ENCODE measurements at places on chromosomes 16 and 17. TPM values are rescaled to one million over a fixed set of nuclear protein-coding genes. Genes with fewer than 3 reads are reported as not detected.

DNA sequence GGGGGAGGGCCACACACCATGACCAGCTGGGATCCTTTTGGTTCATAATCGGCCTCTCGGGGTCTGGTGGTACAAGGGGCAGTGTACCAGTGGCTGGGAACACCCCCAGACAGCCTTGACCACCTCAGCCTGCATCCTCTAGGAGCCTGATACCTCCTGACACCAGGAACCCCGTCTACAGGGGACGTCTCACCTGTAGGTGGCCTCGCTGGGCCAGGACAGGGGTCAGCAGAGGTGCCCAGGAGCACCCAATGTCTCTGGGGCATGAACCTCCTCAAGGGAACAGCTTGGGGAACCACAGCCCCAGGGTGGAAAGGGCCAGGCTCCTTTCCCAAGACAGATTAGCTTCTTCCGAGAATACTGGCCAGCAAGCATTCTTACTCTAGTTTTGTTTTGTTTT, 2.5 kb upstream of the METRNL start:
- peak; percentile 17 for DNase-seq

GRCh38 chr16:27437946-27438345, 36.0 kb downstream of the IL21R start:
- no peak for DNase-seq

DNA sequence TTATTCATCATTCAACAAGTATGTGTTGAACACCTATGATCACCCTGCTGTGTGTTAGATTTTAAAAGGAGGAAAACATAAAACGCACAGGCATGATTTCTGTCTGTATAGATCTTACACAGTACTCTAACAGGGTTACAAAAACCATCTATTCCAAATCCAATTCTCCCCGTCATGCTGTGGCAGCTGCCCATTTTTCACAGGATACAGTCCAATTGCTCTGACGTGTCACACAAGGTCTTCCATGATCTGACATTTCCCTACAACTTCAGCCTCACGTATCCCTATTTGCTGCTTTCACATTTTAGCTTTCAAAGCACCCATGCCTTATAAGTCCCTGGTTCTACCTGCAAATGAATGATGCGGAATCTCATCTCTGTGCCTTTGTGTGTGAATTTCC, 67.0 kb upstream of the CNTNAP4 start:
- DNase-seq: no peak

DNA sequence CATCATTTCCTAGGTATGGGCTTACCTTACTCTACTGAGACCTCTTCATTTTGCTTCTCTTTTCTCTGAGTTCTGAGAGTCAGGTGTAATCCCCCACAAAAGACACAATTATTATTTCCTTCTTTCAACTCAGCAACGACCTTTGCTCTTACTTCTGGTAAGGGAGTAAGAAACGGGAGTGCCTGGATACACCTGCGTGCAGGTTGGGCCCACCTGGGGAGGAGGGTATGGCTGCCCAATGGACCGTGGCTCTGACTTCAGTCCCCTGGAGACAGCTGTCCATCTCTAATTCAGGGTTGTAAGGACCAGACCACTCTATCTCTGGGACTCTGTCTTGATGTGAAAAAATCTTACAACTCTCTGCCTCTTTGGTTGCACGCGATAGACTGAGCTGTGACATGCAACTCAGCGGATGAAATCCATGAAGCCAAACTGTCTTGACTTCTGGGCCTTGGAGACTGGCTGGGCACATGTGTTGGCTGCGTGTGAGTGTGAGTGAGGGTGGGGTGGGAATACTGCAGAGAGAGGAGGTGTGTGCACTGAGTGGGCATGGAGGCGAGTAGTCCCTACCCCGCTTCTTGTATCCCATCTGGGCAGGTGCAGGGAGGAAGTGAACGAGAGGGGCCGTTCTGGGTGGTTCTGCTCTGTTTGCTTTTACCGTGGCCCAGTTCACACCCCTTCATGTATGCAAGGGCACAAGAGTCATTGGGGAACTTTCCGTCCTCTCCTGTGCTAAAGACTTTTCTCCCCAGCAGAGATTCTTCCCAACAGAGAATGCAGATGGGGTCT, 1.2 kb downstream of the TMEM238L start:
- no peak for DNase-seq

- no peak for DNase-seq
These were observed 2.0 kb upstream of the ABR start for GRCh38 chr17:1181753-1182137.

- DNase-seq: no peak
These were observed 49.8 kb downstream of the IRX3 start for GRCh38 chr16:54236773-54237172.

Gene LITAF
- 58.2 TPM for total RNA-seq

- DNase-seq: no peak
These were observed 4.6 kb downstream of the EMC8 start for GRCh38 chr16:85794696-85795095.

Gene NLRC5
- total RNA-seq: 9.8 TPM

DNA sequence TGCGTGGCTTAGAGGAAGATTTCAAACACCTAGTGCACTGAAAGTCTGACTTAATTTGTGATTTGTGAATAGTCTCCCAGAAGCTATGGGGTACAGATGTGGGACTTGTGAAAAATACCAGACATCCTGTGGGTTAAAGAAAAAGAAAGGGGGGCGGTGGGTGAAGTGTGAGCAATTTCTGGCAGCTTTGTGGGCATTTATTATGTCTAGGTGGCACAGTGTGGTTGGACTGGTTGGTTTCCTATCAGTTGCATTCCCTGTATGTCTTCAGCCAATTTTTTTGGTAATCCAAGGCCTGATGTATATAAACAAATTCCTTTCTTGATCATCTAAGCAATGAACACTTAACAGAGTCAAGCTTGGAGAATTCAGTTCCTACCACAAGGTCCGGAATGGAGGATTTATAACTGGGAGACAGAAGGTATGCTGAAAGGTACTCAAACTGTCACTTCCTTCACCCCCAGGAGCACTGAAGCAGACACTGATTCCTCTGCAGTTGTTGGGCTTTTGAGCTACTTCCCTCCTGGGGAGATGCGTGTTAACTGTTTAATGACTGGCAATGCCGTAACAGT, 211.6 kb downstream of the WWOX start:
- DNase-seq: no peak

GRCh38 chr16:80063031-80063712, 462.6 kb upstream of the MAF start:
- DNase-seq: peak; percentile 60

DNA sequence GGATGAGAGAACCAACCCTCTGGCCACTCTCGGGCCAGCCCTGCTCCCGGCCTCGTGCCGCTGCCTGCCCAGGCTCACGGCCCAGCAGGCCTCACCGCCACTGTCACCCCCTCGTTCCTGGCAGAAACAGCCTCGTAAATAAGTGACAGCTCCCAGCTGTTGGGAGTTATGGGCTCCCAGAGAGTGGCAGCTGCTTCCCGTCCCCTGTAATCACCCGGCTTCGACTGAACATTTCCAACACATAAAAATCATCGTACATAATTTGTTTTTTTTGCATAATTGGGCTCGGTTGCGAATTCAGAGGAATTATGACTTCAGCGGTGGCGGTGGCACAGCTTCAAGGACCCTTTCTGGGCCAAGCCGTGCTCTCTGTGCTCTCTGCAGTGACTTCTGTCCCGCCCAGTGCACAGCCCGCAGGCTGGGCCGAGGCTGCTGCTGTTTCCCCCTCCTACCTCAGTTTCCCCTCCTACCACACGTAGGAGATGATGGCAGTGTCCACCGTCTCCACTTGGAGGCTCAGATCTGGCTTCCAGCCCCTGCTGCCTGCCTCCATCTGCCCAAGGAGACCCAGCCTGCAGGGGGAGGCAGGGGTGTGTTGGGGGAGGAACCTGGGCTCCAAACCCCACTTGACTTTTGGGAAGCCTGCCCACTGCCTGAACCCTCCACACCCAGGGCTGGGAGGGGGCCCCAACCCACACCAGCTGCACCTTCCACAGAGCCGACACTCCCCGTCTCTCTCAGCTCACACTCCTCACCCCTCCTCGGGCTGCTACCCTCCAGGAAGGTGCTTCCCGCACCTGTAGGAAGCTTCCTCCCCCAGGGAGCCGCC, 84.9 kb downstream of the RTN4RL1 start:
- no peak for DNase-seq

GRCh38 chr17:80101946-80102663, 724 bp downstream of the GAA start:
- DNase-seq: no peak

DNA sequence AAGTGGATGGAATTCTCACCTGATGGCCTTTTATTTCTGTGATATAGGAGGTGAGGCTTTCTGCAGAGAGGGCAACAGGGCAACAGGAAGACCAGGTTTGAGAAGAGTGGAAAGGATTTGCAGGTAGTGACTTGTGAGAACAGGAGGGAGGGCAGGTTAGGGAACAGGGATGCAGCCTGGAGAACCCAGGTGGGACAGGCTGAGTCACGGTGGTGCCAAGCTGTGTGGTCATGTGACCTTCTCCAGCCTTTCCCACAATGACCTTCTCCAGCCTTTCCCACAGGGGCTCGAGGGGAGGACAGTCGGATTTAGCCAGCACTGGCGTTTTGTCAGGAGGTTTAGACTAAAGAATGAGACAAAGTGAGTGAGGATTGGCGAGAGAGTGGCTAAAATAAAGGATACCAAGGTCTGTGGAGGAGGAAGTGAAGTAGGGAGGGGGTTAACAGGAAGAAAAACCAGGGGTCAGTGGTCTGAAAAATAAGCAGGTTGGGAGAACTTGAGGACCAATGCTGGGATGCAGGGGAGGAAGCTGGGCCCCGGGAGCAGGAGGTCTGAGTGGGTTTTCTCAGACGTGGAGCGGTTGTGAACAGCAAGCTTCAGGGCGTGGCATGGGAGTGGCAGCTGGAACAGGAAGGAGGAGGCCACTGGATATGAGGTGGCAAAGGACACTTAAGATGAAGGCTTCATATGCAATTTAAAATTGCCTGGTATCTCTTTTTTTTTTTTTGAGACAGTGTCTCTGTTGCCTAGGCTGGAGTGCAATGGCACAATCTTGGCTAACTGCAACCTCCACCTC, 37.7 kb downstream of the DNAH2 start:
- DNase-seq: no peak

DNA sequence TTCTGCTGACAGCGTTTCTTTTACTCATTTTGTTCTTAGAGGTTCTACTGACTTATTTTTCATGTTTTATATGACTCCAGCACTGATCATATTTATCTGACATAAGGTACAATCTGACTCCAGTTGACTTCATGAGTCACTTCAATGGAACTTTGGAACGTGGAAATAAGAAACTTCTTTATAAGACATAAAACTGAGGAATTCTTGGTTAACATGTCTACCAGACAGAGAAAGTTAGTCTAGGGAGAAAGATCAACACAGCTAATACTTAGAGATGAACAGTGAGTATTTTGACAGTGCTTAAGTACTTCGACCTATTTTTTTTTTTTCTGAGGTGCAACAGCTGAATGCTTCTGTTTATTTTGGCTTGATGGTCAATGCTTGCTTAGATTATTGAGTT, 679.5 kb downstream of the KCNJ2 start:
- no peak for DNase-seq

- no peak for DNase-seq
These were observed 257.5 kb downstream of the SEC14L1 start for GRCh38 chr17:77398274-77398673.

- DNase-seq: peak; percentile 54
These were observed 3.4 kb upstream of the ZNF385C start for GRCh38 chr17:42101513-42102292.

GRCh38 chr16:53089434-53090285, 34.9 kb downstream of the CHD9 start:
- DNase-seq: no peak

GRCh38 chr16:81521141-81521626, 76.6 kb downstream of the CMIP start:
- DNase-seq: no peak

DNA sequence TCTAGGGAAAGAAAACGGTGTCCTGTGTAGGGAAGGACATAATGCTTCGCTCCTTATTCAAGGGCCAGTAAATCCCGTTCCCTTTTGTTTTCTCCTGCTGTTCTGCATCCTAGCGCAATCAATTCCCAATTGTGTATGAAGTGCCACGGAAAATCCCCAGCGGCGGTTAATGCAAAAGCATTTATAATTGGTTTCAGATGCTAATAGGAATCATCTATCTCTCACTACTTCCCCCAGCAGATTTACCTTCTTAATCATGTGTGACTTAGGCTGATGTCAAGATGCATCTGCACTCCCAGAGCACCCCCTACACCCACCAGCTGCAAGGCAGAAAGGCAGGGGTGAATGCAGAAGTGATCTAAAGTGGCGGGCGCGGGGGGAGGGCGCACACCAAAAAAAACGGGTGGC, 32.7 kb upstream of the SSTR2 start:
- DNase-seq: no peak

GRCh38 chr16:86087896-86088230, 188.9 kb downstream of the IRF8 start:
- DNase-seq: no peak

- DNase-seq: no peak
These were observed 10.6 kb downstream of the PHF12 start for GRCh38 chr17:28940675-28941074.

- no peak for DNase-seq
These were observed 50.1 kb downstream of the RHOT1 start for GRCh38 chr17:32192379-32192778.

GRCh38 chr17:49664706-49665211, 13.1 kb downstream of the SPOP start:
- DNase-seq: no peak

Gene MEFV
- total RNA-seq: 0.17 TPM

GRCh38 chr16:89020068-89020924, 43.3 kb upstream of the CBFA2T3 start:
- DNase-seq: peak; percentile 27

Gene SYCE1L
- 0.45 TPM for total RNA-seq

DNA sequence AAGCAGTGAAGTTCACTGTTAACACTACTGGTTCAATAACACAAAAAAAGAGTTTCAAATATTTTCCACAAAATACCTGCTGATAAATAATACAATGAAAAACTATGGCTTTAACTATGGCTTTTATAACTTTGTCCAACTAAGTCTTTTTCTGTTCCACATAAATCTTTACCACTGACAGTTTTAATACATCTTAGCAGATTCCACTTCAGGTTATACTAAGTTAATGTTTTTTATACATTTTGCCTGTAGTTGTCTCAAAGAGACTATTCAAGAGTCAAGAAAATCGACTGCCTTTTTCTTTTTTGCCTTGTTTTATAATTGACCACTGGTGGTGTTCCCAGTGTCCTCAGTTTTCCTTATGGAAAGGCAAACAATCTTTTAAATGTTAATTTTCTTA, 379.7 kb upstream of the PMFBP1 start:
- no peak for DNase-seq

Gene SP6
- total RNA-seq: 0.02 TPM

Gene FBXW10
- total RNA-seq: 0.20 TPM

Gene SNRNP25
- 10.6 TPM for total RNA-seq

GRCh38 chr16:76583945-76584344, 306.7 kb downstream of the CNTNAP4 start:
- no peak for DNase-seq

DNA sequence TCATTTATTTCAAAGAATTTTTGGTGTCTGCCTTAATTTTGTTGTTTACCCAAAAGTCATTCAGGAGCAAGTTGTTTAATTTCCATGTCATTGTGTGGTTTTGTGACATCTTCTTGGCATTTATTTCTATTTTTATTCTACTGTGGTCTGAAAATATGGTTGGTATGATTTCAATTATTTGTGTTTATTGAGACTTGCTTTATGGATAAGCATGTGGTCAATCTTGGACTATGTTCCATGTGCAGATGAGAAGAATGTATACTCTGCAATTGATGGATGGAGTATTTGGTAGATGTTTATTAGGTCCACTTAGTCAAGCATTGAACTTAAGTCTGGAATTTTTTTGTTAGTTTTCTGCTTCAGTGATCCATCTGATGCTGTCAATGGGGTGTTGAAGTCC, 383.0 kb downstream of the PMP22 start:
- DNase-seq: no peak

All from NCI-H460 (cell line).